ENCODE measurements at places on chromosomes 6 and 20. TPM values are rescaled to one million over a fixed set of nuclear protein-coding genes. Genes with fewer than 3 reads are reported as not detected.

Gene SLC17A9
- 5.5 TPM for total RNA-seq

Gene SLC17A2
- total RNA-seq: not detected

DNA sequence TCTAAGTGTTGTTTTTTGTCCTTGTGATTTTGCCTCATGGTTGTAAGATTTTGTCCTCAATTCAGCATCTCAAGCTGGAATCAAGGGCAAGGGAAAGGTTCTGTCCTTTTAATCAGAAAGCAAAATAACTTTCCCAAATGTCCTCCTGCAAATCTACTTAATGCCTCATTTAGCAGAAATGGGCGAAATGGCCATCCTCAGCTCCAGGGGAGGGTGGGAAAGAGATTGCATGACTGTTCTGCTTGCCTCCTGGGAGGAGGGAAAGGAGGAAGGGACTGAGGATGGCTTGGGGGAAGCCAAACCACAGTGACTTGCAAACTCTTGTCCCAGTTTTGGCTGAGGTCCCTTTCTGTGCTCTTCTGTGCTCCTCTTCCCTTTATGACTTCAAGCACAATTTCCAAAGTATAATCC lies 43.4 kb downstream of the TNFAIP3 start:
- no peak for DNase-seq

- no peak for DNase-seq
Measured at GRCh38 chr6:82381278-82381677, 17.7 kb downstream of the TPBG start.

Gene BFSP1
- 37.0 TPM for total RNA-seq

All from Caki2 (cell line).